Sigmoid colon (tissue), 7 donors: ENCODE measurements at places on chromosomes 6 and 20. TPM values are rescaled to one million over a fixed set of nuclear protein-coding genes. Genes with fewer than 3 reads are reported as not detected.

The SLC22A7 gene
- not detected for total RNA-seq

DNA sequence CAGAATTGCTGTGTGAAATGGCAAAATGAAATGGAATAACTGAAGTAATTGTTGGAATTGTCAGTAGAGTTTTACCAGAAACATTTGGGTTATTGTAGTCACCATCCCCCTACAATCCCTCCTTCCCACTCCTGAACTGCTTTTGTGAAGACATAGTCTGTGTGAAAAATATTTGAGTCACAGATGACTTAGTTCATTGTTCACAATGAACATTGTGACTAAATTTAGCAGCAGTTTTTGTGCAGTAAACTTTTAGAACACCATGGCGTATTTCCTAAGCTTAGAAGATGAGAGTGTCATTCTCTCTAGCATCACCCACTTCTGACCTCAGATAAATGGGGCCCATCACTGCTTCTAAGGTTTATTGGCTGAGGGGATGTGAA, 11.0 kb downstream of the OTOR start:
- no peak for DNase-seq

GRCh38 chr6:136846046-136846445, 23.7 kb downstream of the PEX7 start:
- DNase-seq: no peak

GRCh38 chr6:41716516-41717391, 18.7 kb downstream of the TFEB start:
- no peak for DNase-seq

DNA sequence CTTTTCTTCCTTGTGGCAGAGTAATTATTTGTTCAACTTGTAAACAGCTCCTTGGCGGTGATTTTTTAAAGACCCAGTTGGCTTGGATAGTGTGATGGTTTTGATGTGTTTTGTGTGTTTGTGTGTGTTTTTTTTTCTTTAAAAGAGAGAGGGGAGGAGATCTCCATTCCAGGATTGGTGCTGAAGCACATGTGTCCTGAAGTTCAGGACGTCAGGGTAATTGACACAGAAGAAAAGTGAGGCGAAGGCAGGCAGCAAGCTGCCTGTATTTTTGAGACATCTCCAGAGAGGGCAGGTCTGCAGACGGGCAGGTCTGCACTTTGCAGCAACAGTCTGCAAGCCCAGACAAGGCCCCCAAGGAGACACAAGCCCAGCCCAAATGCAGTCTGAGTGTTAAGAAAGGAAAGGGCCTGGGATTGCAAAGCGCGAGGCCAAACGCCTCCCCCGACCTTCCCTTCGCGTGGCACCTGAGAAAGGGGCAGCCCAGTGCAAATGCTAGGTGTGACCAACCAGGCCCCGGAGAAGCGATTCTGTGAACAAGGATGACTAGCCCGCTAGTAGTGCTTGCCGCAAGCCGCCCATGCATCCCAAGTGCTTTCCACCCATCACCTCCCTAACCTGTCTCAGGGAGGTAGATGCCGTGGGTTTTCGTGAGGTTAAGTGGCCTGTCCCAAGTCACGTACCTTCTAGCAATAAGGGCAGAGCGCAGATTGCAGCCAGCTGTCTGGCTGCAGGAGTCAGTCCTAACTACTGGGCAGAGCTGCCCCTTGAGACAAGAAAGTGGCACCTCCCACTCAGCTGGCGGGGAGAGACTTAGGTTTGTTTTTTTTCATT, 230.5 kb downstream of the ZMYND8 start:
- DNase-seq: no peak

GRCh38 chr6:54053881-54054391, 57.3 kb upstream of the MLIP start:
- no peak for DNase-seq

The RAET1E gene
- total RNA-seq: not detected

GRCh38 chr6:4010689-4011090, 68.2 kb downstream of the FAM217A start:
- no peak for DNase-seq

The LAMP5 gene
- 0.16 TPM for total RNA-seq

The HLA-DMA gene
- 18.3 TPM for total RNA-seq

DNA sequence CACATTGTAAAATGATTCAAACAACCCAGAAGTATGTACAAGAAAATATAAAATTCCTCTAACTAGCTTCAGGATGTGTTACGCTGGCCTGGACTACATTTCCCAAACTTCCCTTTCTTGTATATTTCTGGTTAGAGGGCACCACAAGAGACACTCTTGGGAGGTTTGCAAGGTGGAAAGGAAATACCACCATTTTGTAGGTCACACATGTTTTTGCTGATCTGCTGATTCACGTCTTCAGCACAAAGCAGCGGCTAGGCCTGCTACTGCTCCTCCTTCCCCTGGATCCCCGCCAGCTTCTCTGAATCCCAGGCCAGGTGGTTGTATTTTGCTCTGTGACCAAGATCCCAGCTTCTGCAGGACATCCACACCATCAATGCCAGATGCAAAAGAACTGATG, 104.2 kb downstream of the AGPAT4 start:
- peak; percentile 84 for DNase-seq

- no peak for DNase-seq
Measured at GRCh38 chr20:39829661-39830060, 859.4 kb downstream of the MAFB start.

GRCh38 chr20:768426-768978, at the start of gene SLC52A3:
TSS of gene SLC52A3 (minus strand) at chr20:768500. CDS start at chr20:765774, 2,726 bp downstream.
- no peak for DNase-seq

DNA sequence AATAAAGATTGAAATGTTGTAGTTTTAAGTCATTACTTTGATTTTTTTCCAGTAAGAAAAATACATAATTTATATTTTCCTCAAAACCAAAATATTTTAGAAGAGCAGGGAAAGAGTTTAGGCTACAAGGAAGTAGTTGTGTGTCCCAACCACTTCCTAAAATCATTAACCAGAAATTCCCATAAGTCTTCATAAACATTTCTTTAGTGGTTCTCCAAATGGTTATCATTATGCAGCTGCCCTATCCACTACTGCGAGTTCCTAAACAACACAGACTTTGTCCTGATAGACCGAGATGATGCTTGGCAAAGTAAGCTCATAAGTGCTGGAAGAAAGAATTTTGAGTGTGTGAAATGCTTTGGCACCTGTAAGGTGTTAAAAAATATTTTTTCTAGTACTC, 93.6 kb downstream of the ARMC2 start:
- DNase-seq: no peak

- no peak for DNase-seq
Measured at GRCh38 chr6:91031581-91031980, 444.7 kb upstream of the MAP3K7 start.

DNA sequence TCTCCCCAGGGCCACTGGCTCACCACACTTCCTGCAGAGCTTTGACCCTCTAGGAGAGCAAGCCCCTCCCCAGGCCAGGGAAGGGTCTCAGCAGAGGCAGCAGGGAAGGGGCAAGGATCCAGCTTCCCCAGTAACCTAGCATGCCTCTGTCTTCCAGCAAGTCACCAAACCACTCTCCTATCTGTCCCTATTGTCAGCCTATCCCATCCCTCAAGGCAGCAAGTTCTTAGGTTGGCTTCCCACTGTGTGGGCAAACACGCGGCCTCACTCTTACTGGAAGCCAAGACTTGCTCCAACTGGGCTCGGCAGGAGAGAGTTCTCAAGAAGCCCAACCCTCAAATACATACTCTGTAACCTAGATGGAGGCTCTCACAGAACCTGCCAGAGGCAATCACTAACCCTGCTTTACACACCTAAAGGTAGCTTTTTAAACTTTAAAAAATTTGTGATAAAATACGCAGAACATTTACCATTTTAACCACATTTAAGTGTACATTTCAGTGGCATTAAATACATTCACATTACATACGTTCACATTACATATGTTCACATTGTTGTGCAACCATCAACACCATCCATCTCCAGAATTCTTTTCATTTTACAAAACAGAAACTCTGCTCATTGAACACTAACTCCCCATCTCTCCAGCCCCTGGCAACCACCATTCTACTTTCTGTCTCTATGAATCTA, 58.5 kb downstream of the MRPL14 start:
- no peak for DNase-seq

- no peak for DNase-seq
Measured at GRCh38 chr6:56866917-56867522, 87.9 kb upstream of the BEND6 start.

- DNase-seq: no peak
Measured at GRCh38 chr6:25447570-25447929, 168.4 kb downstream of the CARMIL1 start.

The DTD1 gene
- total RNA-seq: 18.9 TPM

DNA sequence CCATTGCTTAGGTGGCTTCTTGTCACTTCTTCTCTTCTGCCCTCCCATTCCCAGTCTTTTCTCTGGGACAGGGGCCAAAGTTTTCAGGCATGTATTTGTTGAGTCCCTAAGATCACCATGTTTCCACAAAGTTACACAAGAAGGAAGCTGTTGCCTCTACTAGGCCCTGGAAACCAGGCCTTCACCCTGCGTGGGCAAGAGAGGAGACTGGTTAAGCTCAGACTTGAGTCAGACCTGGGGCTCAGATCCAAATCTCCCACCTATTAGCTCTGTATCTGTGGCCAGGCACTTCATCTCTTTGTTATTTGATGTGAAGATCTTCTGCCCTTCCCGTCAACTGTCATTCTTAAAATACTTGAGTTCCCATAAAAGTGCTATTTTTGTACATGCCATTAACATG, 154.6 kb downstream of the SASH1 start:
- DNase-seq: no peak

DNA sequence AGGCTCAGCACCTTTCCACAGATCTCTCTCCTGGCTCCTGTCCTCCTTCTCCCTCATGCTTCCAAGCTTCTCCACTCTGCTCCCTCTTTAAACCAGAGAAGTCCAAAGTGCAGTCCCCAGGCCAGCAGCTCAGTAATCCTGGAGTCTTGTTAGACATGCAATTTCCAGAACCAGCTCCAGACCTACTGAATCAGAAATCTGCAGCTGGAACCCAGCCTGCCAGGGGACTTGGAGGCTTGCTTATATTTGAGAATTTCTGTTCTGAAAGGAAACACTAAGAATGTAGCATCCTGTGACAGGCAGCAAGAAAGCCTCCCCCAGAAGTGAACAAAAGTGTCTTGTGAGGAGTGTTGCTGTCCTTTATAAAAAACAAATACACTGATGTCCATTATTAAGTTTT, 438.1 kb downstream of the BCKDHB start:
- no peak for DNase-seq

GRCh38 chr20:53081916-53082863, 110.0 kb downstream of the TSHZ2 start:
- DNase-seq: no peak

The VIP gene
- 97.2 TPM for total RNA-seq

- no peak for DNase-seq
Measured at GRCh38 chr20:54076259-54076658, 5.9 kb upstream of the BCAS1 start.

The CFB gene
- 14.3 TPM for total RNA-seq

The HLA-G gene
- total RNA-seq: not detected

GRCh38 chr6:149755300-149756260, 6.0 kb downstream of the PCMT1 start:
- no peak for DNase-seq

DNA sequence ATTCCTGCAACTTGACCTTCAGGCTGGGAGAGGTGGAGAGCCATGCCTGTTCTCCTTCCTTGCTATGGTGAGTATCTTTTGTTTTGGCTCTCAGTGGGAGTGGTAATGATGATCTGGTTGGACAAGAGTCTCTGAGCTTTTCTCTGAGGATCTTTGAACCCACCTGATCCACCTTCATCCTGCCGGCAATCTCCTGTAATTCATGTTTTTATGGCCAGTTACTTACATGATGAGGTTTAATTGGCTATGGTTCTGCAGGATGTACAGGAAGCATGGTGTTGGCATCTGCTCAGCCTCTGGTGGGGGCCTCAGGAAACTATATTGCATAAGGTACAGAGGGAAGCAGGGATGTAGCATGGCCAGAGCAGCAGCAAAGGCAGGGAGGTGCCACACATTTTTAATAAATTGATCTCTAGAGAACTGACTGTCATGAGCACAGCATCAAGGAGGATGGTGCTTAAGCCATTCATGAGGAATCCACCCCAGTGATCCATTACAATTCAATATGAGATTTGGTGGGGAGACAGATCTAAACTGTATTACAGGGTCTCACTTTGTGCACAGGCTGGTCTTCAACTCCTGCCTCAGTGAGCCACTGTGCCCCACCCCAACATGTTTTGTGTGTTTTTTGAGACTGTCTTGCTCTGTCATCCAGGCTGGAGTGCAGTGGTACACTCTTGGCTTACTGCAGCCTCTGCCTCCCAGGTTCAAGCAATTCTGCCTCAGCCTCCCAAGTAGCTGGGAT, 10.0 kb downstream of the HSPA1B start:
- DNase-seq: no peak
